Natural killer cell treated with Interleukin-12 subunit alpha and Interleukin-12 subunit beta and Interleukin-15 and Interleukin-18, amount 100 ng/mL, for 72 hours (primary cell): ENCODE measurements at places on chromosomes 3 and 15.

DNA sequence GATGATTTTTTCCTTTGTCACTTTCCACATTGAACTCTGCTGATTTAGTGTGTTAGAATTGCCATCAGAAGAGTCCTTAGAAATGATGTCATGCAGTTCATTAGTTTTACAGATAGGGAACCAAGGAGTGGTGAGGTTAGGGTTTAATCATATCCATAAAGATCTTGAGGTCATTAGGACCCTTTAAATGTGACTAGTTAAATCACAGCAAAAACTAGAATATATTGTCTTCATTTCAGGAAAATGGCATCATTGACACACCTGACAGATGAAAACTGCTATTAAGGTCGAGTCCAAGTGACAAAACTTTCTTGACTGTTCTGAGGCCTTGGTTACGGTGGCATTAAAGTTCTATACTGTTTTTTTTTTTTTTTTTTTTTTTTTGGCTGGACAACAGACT, 50.5 kb downstream of the MBNL1 start:
- DNase-seq: no peak

DNA sequence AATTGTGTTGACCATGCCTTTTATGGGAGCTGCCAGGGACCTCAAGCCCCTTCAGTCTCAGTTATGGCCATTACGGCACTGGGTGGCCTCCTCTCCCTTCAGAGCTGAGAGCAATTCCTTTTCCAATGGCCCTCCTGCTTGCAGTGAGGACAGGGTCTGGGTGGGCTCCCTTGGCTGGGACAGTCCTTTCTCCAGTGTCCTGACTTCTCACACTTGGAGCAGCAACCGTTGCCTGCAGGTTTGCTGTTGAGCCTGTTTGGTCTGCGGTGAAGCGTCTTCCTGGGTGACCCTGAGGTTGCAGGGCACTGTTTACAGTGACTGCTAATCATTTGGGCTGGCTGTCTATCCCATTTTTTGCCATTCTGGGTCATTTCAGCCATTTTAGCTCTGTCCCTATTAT, 3.5 kb upstream of the CCDC80 start:
- no peak for DNase-seq

DNA sequence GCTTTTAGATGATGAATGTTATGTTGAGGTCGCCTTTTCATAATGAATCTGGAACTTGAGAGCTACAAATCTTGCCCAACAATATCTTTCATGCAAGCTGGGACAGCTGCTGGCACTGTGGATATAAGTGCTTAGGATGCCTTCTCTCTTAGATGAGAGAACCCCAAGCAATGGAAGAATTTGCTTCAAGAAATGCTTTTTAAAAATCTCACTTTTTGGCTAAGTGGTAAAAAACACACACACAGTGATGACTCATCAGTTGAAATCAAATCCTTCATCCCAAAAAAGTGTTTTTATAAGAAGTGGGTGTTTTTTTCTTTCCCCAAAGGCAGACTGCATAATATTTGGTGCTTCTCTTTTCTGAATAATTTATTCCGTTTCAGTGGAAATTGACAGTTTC, 38.4 kb upstream of the GALNT15 start:
- DNase-seq: no peak

- DNase-seq: no peak
Observed at GRCh38 chr3:131250466-131250865, 131.1 kb upstream of the NUDT16 start.

DNA sequence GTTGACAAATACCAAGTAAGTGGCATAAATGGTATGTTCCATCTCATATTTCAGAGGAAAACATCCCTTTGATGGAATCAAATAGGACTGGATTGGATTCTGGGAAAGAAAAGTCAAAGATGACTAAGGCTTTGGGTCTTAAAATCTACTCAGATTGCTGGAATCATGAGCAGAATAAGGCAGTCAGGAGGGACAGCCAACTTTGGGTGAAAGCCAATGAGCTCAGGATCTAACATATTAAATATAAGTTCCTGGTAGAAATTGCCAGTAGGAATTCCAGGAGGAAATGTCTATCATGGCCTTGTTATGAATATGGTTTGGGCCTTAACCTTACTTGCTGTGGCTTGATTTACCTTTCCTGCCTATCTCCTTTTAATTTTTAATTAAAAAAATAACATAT, 55.3 kb downstream of the ISL2 start:
- no peak for DNase-seq

GRCh38 chr15:53829471-53829870, 70.0 kb upstream of the WDR72 start:
- no peak for DNase-seq
